HS-5 (cell line): ENCODE measurements at places on chromosomes 12 and 14.

GRCh38 chr14:68081489-68081888 lies 261.9 kb downstream of the RAD51B start:
- DNase-seq = no peak

GRCh38 chr12:50734409-50735263 lies 29.3 kb upstream of the ATF1 start:
- DNase-seq = no peak

- DNase-seq = no peak
These were observed 677.8 kb downstream of the BCL11B start for GRCh38 chr14:98594156-98594555.

GRCh38 chr12:47078733-47079467 lies 521 bp upstream of the PCED1B start:
- no peak for DNase-seq

- no peak for DNase-seq
These were observed 51.8 kb downstream of the ZFYVE21 start for GRCh38 chr14:103767336-103767894.

DNA sequence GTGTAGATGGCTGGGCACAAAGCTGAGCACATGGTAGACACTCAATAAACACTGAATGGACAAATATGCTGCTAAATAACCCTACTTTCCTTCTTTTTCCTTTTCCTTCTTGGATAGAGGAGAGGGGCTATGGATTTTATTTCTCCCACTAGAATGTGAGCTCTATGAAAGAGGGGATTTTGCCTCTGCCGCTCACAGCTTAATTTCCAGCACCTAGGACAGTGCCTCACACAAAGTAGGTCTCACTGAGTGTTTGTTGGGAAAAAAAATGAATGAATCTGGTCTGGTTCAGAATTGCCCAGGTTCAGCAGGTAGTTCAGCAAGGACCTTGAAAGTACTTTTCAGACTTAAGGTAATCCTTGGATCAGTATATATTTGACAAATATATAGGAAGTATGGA lies 65.5 kb downstream of the WSCD2 start:
- DNase-seq = no peak

- DNase-seq = no peak
These were observed 178.8 kb downstream of the ESR2 start for GRCh38 chr14:64115401-64115800.

- no peak for DNase-seq
These were observed 63.9 kb upstream of the DUSP6 start for GRCh38 chr12:89416049-89416792.

DNA sequence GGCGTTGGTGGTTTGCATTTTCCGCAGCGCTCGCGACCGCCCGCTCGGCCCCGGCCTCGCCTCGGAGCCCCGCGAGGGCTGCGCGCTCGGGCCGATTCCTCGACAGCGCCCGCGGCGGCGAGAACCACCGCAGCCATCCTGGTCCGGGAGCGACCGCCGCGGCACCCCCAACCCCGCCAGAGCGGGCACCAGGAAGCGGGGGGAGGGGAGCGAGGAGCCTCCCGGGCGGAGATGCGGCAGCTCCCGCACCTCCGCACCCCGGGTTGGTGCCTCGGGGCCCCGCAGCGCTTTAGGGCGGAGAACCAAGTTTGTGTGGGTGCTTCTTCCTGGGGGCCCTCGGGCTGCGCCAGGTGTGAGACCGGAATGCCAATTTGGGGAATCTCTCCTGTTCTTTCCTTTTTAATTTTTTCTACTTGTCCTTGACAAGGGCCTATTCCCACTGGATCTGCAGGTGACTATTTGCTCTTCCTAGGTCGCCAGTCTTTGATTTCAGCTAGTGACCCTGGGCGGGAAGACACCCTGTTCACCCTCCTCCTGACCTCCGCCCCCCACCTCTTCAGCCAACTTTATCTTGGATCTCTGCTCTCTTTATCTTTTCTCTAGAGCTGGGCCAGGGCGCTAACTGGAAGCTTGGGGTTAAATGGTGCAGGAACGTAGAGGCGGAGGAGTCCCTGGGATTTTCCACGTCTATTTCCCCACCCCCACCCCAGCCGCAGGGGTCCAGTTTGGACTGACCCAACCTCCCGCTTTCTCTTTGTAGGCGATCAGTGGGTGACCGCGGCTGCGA lies at the start of gene SOCS2:
SOCS2 (plus strand) TSS at position 751 of the 787 bp plus-strand sequence. CDS start 223 bp downstream, outside the sequence.
- DNase-seq = no peak

- DNase-seq = no peak
These were observed 100.6 kb downstream of the NINJ2 start for GRCh38 chr12:562634-563033.

- no peak for DNase-seq
These were observed 76.0 kb downstream of the RFLNA start for GRCh38 chr12:124370851-124371250.

DNA sequence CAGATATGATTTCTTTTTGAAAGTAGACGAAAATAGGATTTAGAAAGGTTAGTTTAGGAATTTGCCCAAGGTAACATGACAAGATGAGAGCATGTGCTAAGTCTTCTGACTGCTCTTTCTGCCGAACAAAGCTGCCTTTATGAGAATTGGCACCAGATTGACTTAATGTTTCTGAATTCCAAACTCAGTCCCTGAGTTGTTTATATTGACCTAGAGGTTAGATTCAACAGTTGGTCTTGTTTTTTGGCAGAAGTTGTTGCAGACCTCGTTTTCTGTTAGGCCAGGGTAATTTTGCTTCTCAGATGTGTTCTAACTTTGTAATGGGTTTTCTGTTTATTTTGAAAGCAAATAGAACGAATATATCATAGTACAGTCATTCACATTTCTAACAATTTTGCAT lies 61.5 kb upstream of the LRTM2 start:
- no peak for DNase-seq

- DNase-seq = peak; percentile 72
These were observed 1.4 kb downstream of the ACTN1 start for GRCh38 chr14:68977718-68978171.

- DNase-seq = no peak
These were observed 885.8 kb downstream of the FSCB start for GRCh38 chr14:43621282-43621681.

GRCh38 chr12:46370792-46371717 lies 1.5 kb downstream of the SLC38A2 start:
- no peak for DNase-seq

GRCh38 chr12:10196210-10196609 lies 16.5 kb upstream of the GABARAPL1 start:
- no peak for DNase-seq

- DNase-seq = no peak
These were observed 7.6 kb upstream of the IFI27 start for GRCh38 chr14:94102768-94103482.

DNA sequence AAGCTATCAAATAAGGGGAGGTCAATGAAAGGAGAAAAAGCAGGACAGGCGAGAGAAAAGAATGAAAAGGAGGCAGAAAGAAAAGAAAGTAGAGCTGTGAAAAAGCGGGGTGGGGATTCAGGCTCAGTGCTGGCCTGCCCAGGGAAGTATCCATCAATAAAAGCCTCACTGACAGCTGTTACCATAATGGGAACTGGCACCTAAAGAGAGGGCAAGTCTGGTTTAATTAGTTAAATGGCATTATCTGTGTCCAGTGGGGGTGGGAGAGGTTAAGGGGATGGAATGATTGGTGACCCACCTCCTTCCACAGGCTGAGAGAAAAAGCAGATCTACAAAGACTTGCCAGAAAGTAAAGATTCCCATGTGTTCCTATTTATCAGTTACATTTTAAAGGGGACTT lies 7.4 kb downstream of the SALL2 start:
- no peak for DNase-seq

GRCh38 chr12:57467212-57467874 lies 7.8 kb downstream of the GLI1 start:
- DNase-seq = no peak

DNA sequence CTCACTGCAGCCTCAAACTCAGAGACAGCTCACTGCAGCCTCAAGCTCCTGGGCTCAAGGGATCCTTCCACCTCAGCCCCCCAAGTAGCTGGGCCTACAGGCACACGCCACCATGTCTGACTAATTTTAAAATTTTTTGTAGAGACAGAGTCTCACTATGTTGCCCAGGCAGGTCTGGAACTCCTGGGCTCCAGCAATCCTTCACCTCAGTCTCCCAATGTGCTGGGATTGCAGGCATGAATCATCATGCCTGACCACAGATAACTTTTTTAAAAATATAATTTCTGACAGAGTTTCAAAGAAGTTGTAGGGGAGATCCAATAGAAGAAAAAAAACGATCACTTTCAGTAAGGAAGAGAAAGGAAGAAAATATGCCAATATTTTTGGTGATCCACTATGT lies 189.7 kb upstream of the CDKN3 start:
- no peak for DNase-seq

- DNase-seq = no peak
These were observed 59.1 kb downstream of the DIO2 start for GRCh38 chr14:80152166-80152565.

DNA sequence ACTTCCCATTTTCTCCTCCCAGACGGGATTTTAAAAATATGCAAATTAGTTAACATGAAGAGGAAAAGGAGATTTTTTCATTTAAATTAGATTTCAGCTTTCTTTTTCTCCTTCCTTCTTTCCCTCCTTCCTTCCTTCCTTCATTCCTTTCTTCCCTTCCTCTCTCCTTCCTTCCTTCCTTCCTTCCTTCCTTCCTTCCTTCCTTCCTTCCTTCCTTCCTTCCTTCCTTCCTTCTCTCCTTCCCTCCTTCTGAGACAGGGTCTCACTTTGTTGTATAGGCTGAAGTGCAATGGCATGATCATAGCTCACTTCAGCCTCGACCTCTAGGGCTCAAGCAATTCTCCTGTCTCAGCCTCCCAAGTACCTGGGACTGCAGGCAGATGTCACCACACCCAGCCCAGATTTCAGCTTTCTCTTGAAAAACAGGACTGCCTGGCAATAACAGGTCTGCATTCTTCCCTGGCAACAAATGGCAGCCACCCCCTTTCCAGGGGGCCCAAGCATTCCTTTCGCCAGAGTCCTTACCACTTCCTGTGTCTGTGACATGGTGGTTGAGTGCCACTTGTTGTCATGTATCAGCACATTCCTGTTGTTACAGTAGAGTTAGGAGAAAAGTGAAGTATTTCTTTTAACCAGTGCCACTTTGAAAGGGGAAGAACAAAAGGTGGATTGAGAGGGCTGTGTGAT lies 119.1 kb downstream of the PTPN11 start:
- peak; percentile 11 for DNase-seq

DNA sequence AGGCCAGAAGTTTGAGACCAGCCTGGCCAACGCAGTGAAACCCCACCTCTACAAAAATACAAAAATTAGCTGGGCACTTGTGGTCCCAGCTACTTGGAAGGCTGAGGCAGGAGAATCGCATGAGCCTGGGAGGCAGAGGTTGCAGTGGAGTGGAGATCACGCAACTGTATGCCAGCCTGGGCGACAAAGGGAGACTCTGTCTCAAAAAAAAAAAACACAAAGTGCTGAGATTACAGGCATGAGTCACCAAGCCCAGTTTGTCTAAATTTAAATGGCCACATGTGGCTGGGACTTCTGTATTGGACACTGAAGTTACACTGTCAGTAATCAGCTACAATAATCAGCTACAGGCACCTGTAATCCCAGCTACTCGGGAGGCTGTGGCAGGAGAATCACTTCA lies 100.9 kb upstream of the AEBP2 start:
- DNase-seq = no peak

- no peak for DNase-seq
These were observed 5.0 kb upstream of the CSRP2 start for GRCh38 chr12:76883811-76884210.

DNA sequence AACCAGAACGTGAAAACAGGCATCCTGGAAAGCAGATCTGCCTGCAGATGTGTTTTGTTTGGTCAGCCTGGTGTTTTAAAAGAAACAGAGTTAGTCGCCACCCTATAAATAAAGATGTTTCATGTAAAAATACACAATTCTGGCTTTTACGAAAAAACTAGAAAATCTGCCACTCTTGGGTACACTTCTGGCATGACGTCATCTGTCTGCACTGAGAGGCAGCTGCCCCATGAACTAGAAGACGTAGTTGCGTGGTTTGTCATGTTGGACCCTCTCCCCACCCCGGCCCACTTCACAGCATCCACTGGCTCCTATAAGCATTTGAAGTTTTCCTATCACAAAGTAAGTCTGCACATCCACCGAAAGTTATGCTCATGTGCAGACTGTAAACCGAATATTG lies 392.5 kb downstream of the GLT1D1 start:
- DNase-seq = no peak

DNA sequence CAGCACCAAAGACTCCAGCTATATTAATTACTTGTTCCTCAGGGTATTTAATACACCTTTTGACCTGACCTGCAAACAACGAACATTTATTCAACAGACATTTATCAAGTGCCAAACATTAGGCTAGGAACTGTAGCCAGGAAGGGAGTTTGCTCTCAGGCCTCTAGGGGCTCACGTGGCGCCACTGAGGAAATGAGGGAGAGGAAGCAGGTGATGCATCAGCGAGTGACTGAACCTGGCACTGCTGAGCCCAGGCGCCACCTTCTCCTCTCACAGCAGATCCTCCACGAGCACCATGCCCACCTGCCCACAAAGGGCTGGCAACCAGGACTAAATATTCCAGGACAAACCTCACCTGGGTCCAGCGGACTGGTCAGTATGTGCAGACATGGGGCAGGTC lies 50.2 kb downstream of the SETD3 start:
- no peak for DNase-seq

GRCh38 chr12:16238661-16239060 lies 38.8 kb downstream of the SLC15A5 start:
- DNase-seq = no peak

- DNase-seq = no peak
These were observed 195.8 kb downstream of the FOXN3 start for GRCh38 chr14:89221109-89221810.

DNA sequence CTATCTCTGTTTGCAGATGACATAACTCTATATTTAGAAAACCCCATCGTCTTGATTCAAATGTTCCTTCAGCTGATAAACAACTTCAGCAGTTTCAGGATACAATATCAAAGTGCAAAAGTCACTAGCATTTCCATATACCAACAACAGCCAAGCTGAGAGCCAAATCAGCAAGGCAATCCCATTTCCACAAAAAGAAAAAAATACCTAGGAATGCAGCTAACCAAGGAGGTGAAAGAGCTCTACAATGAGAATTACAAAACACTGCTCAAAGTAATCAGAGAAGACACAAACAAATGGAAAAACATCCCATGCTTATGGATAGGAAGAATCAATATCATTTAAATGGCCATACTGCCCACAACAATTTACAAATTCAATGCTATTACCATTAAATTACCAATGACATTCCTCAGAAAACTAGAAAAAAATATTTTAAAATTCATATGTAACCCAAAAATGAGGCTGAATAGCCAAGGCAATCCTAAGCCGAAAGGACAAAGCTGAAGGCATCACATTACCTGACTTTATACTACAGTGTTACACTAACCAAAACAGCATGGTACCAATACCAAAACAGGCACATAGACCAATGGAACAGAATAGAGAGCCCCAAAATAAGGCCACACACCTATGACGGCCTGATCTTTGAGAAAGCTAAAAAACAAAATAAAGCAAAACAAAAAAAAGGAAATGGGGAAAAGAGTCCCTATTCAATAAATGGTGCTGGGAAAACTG lies 901.7 kb downstream of the LRFN5 start:
- no peak for DNase-seq
